ENCODE measurements at places on chromosomes 3 and 15.

- DNase-seq: no peak
Measured at GRCh38 chr15:64897345-64897985, 14.2 kb upstream of the ANKDD1A start.

DNA sequence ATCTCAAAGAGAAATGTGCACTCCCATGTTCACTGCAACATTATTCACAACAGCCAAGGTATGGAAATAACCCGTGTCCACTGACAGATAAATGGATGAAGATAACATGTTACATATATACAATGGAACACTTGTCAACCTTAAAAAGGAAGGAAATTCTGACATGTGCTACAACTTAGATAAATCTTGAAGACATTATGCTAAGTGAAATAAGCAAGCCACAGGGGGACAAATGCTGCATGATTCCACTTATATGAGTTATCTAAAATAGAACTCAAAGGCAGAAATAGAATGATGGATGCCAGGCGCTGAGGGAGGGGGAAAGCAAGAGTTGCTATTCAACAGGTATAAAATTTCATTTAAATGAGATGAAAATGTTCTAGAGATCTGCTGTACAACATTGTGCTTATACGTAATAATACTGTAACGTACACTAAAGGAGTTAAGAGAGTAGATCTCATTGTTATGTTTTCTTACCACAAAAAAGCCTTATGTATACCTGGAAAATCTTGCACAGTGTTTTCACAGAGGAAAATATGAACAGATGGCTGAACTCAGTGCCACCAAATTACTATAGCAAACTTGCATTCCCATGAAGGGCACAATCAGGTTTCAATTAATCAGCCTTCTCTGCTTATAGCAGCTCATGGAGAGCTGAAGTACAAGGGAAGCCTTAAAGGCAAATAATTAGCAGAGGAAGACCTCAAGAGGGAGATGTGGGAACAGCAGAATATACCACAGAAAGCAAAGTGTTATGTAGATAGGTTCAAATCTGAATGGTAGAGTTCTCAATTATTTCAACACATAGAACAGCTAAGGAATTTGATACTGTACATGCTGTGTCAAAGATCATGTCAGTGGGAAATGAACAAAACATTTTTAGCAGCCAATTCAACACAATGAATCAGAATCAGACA, 8.1 kb upstream of the VPS39 start:
- no peak for DNase-seq

GRCh38 chr3:183524476-183524875, 31.0 kb downstream of the KLHL6 start:
- DNase-seq: no peak

DNA sequence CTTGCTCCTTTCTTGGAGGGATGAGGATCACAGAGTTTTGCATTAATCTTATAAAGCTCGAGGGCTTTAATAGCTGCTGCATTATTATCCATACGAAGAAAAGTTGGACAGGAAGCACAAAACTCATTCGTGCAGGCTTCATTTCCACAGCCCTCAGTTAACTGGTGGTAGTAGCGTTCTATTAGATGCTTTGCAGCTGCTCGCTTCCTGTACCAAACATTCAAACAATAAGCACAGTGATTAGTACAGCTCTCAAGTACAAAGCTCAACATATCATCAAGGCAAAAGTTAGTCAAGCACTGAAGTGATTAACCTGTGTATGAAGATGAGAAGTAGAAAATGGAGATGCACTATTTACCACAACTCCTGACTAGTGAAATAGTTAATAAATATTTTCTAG, 63.3 kb downstream of the UBE3A start:
- no peak for DNase-seq

- DNase-seq: no peak
Measured at GRCh38 chr15:43519196-43519595, 1.8 kb downstream of the MAP1A start.

GRCh38 chr3:137097386-137097785, 139.6 kb downstream of the IL20RB start:
- no peak for DNase-seq

GRCh38 chr15:64072812-64073211, 20.8 kb downstream of the CIAO2A start:
- no peak for DNase-seq

- DNase-seq: no peak
Measured at GRCh38 chr3:126556637-126557414, 1.9 kb downstream of the C3orf22 start.

GRCh38 chr15:35111861-35112260, 26.8 kb upstream of the NANOGP8 start:
- no peak for DNase-seq

- no peak for DNase-seq
Measured at GRCh38 chr15:72183781-72184164, 13.8 kb downstream of the GRAMD2A start.

GRCh38 chr3:108171106-108171505, 51.1 kb downstream of the IFT57 start:
- DNase-seq: no peak

DNA sequence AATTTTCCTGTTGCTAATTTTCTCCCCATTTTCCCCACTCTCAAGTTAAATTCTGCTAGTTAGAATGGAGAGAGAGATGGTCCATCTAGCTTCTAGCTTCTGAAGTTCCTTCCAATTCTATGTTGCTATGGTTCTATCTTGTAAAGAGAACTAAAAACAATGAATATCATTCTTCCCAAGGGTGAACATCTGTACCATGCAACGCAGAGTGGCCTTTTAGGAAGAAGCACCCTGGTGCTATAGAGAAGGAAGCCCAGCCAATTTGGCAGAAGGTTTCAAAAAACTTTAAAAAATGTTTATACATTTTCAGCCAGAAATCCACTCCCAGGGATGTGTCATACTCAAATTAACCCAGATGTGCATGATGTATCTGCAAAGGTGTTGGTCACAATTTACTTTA, 149.1 kb downstream of the SEMA6D start:
- no peak for DNase-seq

GRCh38 chr15:73700041-73700842, 16.1 kb downstream of the CD276 start:
- DNase-seq: peak; percentile 80

GRCh38 chr15:99681990-99682389, 51.2 kb downstream of the LYSMD4 start:
- no peak for DNase-seq

DNA sequence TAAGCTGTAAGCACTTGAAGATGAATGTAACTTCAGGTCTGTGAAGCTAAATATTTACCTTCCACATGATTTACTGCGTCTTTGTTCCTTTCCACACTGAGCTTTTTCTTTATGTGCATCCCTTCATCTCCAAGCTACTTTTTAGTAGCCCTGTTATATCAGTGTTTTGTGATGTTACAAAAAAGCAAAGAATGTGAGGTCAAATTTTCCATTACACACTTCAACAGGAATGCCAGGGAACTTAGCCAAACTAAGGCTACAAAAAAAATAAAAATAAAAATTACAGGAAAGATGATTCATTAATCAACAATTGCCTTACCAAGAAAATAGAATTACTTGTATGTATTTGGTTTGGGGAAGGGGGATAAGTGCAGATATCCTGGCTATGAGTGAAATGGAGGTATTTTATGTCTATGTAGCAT, 73.0 kb downstream of the FILIP1L start:
- no peak for DNase-seq

GRCh38 chr3:193885832-193886231, 250.1 kb upstream of the HES1 start:
- no peak for DNase-seq

DNA sequence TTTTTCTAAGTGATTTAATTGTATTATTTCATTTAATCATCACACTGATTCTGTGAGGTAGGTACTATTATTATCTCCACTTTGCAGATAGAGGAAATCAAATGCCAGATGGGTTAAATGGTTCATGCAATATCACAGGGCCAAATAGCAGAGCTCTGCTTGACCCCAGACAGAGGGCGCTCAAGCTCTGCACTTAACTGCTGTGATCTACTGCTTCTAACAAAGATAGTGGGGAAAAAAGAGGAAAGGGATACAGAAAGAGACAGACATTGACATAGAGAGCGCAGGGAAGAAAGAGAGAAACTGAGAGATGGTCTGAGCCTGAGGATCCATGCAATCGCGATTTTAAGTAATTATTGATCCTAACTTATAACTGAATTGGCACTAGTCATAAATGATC, 279.1 kb upstream of the THRB start:
- DNase-seq: no peak

- DNase-seq: no peak
Measured at GRCh38 chr3:154197751-154198150, 76.6 kb downstream of the ARHGEF26 start.

GRCh38 chr3:139797724-139798343, 120.1 kb upstream of the NMNAT3 start:
- no peak for DNase-seq

GRCh38 chr3:162195147-162195546, 698.5 kb downstream of the OTOL1 start:
- DNase-seq: no peak

- DNase-seq: no peak
Measured at GRCh38 chr15:73753250-73754130, at the start of gene INSYN1. Gene INSYN1, minus strand, starts transcription at chr15:73753351. Its CDS starts 2,221 bp downstream, at chr15:73751130.

DNA sequence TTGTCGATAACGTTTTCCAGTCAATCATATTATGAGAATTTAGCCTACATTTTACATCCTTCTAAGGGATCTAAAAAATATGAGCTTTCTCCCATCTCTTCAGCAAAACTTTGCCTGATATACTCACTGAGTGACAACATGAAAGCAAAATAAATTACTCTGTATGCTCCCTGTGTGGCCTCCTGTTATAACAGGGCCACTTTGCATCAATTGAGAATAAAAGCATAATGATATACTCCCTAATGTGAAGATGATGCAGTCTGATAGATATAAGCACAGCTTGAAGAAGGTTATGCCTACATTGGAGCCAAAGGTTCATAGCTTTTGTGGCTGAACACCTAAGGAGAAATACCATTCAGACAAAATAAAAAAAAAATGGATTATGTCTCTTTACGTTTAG, 561.3 kb upstream of the ZNF717 start:
- no peak for DNase-seq

DNA sequence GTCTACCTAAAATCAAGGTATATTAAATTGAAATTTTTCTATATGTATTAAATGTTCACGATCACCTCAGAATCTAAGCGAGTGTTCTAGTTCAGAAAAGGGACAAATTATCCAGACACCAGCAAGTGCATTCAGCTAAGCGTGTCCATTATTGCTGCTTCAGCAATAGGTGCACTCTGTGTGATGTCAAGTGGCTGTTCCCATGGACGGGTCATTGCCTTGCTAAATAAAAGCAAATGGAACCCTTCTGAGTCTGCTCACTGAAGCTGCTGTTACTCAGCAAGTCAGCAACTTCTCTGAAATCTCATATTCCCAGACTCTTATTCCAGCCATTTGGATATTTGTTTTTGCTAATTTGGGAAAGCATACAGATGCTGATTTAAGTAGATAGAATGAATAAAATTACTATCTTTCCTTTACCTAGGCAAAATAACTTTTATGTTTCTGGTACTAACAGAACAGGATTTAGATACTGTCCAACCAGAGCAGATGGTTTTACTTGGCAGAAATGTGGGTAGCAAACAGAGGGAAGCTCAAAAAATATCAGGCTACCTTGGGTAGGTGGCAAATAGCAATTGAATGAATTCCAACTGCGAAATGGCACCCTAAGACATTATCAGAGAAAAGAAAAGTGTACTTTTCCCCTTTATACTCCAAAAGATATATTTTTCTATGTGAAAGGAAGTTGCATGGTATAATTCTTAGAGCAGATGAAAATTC, 407.0 kb downstream of the GAP43 start:
- no peak for DNase-seq

- DNase-seq: peak; percentile 31
Measured at GRCh38 chr3:40387001-40387894, at the start of gene ENTPD3. Gene ENTPD3, plus strand, starts transcription at chr3:40387184. Its CDS starts 874 bp downstream, at chr3:40388058.

DNA sequence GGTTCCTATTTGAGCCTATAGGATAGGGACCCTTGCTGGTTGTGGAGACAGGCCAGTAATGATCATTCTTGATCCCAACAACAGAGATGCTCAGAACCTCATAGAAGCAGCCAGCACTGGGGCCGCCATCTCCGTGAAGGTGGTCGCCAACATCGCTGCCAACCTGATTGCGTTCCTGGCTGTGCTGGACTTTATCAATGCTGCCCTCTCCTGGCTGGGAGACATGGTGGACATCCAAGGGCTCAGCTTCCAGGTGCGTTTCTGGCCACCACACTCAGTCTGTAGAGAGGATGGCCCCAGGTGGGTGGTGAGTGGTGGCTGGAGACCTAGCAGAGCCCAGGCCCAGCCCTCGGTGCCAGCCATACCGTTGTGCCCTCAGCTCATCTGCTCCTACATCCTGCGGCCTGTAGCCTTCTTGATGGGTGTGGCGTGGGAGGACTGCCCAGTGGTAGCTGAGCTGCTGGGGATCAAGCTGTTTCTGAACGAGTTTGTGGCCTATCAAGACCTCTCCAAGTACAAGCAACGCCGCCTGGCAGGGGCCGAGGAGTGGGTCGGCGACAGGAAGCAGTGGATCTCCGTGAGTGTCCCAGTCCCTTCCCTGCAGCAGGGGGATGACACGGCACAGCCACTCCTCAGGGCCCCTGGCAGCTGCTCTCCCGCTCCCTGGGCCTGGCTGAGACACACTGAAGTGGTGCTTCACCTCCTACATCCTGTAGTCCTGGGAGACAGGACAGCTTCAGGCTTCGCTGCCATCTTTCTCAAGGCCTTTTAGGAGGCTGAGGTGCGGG, 46.5 kb upstream of the PDE8A start:
- no peak for DNase-seq

GRCh38 chr15:63094495-63094931, 27.1 kb upstream of the LACTB start:
- no peak for DNase-seq

Data from CD4-positive, alpha-beta T cell treated with Interleukin-6 for 4 hours (primary cell).